Myometrial cell (primary cell): ENCODE measurements at places on chromosomes 5 and 9. TPM values are rescaled to one million over a fixed set of nuclear protein-coding genes. Genes with fewer than 3 reads are reported as not detected.

Gene NADK2
- total RNA-seq: 20.0 and 21.0 TPM in 2 replicates

Gene NMUR2
- total RNA-seq: not detected in 2 replicates

Gene IL17B
- total RNA-seq: not detected in 2 replicates

Gene SOX30
- total RNA-seq: 0.71 TPM in 1 of 2 replicates, not detected in the other

Gene CORO2A
- 1.2 and 1.8 TPM in 2 replicates for total RNA-seq

Gene CDKN2B
- 25.2 and 29.1 TPM in 2 replicates for total RNA-seq

Gene PCDHGA10
- total RNA-seq: 4.3 and 4.6 TPM in 2 replicates

Gene BTNL8
- total RNA-seq: not detected in 2 replicates

Gene THBS4
- 0.18 TPM in 1 of 2 replicates, not detected in the other for total RNA-seq

Gene MLANA
- not detected in 2 replicates for total RNA-seq

Gene NR4A3
- not detected in 2 replicates for total RNA-seq

Gene NSA2
- 68.9 and 120 TPM in 2 replicates for total RNA-seq

Gene SLC6A19
- total RNA-seq: not detected in 2 replicates

Gene ABLIM3
- 42.9 and 47.0 TPM in 2 replicates for total RNA-seq

Gene AK8
- 0.18 TPM in 1 of 2 replicates, not detected in the other for total RNA-seq

Gene COMMD10
- total RNA-seq: 26.5 and 27.1 TPM in 2 replicates
